Activated CD4-positive, alpha-beta T cell treated with anti-CD3 and anti-CD28 coated beads for 36 hours (primary cell): ENCODE measurements at places on chromosomes 6 and 20. TPM values are rescaled to one million over a fixed set of nuclear protein-coding genes. Genes with fewer than 3 reads are reported as not detected.

DNA sequence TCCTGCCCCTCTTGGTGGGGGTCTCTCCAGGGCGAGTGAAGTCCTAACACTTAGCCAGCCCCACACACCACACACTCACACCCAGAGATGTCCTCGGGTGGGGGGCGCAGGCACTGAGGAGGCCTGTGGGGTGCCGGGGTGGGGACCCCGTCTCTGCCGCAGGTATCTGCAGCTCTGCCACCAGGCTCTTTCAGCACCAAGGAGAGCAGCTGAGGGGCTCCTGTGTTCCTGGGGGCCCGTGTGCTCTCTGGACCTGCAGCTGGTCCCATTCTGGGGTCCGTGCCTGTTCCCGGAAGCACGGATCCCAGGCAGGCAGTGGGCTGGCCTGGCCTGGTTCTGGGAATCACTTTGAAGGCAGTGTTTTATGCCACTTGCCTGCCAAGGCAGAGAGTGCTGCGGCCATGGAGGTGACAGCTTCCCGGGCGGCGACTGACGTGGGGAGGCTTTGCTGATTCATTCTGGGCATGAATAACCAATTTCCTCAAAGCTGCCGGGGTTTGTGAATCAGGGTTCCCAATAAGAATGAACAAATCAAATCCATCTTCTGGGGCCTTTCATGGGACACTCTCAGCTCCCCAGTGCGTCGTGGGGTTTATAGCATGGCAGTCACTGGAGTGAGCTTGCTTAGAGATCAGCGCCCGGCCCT lies 54.4 kb upstream of the SLCO4A1 start:
- DNase-seq = peak; percentile 69

DNA sequence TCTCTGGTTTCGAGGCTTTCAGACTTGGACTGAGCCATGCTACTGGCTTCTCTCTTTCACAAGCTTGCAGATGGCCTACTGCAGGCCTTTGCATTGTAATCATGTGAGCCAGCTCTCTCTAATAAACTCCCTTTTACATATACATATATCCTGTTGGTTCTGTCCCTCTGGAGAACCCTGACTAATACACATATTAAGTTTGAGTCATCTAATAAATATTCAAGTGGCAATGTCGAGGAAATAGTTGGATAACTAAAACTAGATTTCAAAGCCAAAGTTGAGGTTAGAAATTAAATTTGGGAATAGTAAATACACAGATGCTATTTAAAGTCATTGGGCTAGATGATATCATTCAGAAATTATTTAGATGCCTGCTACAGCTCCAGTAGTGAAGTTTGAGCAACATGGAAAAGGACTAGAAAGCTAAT lies 1343.4 kb downstream of the GRIK2 start:
- no peak for DNase-seq

DNA sequence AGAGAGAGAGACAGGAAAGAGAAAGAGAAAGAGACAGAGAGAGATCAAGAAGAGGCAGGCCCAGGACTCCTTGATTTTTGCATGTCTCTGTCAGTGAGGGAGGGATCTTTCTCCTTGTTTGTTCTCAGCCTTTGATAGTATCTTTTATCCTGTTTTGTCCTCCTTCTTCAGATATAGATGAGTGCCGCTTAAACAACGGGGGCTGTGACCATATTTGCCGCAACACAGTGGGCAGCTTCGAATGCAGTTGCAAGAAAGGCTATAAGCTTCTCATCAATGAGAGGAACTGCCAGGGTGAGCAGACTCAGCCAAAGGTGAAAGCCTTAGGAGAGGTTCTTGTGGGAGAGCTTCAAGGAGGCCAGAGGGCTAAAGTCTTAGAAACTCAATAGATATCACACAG lies 20.0 kb upstream of the ZNF76 start:
- DNase-seq = no peak

GRCh38 chr6:24228123-24228522 lies 102.1 kb downstream of the NRSN1 start:
- DNase-seq = no peak

DNA sequence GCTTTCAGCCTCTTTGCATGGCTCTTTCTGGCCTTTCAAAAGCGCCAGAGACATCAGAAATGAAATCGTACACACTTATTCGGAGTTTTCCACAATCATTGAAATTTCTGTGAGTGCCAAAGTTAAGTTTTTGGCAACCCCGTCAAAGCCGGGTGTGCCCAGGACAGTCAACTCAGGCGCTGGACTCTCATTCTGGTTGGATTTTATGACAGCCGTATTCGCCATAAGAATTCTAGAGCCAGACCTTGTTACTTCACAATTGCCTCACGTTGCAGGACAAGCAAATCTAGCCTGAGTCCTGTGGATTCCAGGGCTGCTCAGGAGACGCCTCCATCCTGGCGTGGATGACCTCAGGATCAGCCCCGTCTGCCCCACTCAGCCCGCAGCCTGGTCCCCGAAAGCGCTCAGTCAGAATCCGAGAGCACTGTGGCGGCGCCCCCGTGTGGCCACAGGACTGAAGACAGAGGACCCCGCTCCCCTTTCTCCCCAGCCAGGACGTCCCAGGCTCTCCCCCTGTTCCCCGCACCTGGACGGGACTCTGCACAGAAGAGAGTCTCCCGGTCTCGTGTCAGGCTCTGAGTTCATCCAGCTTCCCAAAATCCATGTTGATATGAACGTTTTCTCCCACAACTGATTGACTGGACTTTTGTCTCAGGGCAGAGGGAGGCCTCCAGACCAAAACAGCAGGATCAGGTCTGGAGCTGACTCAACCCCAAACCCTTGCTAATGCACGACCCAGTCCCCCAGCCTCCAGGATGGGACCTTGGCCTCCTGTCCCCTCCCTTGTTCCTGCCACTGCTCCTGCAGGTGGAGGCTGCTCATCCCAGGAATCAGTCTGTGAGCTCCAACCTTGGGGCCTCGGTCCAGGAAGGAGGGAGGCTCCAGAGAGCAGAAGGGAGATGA lies 38.2 kb downstream of the MICA start:
- peak; percentile 90 for DNase-seq

The NRN1 gene
- total RNA-seq = 7.5 TPM

- DNase-seq = no peak
Measured at GRCh38 chr6:18961566-18961965, 574.4 kb downstream of the RNF144B start.

- DNase-seq = peak; percentile 13
Measured at GRCh38 chr6:1336246-1336843, 24.4 kb downstream of the FOXQ1 start.

DNA sequence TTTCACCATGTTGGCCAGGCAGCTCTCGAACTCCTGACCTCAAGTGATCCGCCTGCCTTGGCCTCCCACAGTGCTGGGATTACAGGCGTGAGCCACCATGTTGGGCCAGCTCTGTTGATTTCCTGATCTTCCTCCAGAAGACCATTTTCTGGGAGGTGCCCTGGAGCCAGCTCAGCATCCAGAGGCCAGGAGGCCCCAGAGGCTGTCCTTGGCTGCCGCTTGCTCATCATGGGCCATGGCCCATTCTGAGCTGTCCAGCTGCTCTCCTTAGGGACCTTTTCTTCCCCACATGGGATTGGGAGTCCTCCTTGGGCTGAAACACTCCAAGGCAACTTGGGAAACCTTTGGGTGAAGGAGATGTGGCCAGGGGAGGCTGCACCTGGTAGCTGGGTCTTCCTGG lies 15.4 kb downstream of the LRRC73 start:
- DNase-seq = no peak

DNA sequence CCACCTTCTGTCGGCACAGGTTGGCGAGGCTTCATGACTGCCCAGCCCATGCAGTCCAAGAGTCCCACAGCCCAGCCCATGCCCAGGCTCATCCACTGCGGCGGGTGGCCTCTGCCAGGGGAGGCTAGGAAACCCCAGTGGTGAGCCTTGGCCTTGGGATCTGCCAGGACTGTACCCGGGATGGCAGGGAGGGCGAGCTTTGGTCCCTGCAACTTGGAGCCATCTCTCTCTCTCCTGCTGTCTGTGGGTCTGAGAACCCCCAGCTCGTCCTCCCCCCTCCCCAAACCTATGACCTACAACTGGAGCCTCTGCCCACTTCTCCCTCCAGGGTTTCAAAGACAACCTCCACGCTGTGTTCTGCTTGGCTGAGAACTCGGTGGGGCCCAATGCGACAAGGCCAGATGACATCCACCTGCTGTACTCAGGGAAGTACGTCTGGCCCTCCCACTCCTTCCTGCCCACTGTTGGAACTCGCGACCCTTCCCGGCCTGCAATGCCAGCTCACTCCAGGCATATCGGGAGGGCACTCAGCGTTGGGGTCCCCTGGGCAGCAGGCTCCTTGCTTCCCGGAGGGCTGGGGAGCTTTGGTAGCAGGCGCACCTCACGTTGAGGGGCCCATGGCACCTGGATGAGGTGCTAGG lies 19.7 kb downstream of the NPEPL1 start:
- no peak for DNase-seq

GRCh38 chr6:92887871-92888270 lies 531.5 kb downstream of the EPHA7 start:
- DNase-seq = no peak

GRCh38 chr6:130625825-130626527 lies 201.2 kb upstream of the SMLR1 start:
- DNase-seq = peak; percentile 25

The NFYA gene
- 31.5 TPM for total RNA-seq

GRCh38 chr6:70351461-70351860 lies 48.6 kb upstream of the COL9A1 start:
- DNase-seq = no peak

GRCh38 chr6:225121-225721 lies 67.1 kb upstream of the DUSP22 start:
- peak; percentile 89 for DNase-seq

DNA sequence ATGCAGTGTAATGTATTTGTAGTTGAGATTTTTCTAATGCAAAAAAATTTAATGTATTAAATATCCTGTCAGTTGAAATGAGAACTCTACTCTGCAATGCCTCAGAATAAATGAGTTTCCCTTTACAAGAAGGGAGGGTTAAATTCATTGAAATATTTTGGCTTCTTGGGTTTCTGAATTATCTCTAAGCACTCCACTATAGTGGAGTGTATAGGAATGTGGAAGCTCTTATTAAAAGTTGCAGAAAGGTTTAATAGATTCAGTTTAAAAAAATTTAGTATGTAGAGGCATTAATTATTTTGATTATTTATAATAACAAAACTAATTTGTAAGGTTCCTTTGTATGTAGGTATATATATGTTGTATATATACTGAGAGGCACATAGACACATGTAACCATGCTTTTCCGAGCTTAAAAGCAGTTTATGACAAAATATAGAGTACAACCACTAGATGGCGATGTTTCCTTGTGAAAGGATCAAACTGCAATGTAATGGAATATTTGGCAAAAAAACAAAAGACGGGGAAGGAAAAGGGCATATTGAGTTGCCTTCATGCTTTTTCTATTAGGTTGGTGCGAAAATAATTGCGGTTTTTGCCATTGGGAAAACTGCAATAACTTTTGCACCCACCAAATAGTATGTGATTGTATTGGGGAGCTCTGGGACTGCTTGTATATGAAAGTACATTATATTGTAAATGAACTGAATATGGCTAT lies 144.2 kb downstream of the MYO6 start:
- DNase-seq = no peak

The TMC2 gene
- not detected for total RNA-seq

The HCRTR2 gene
- not detected for total RNA-seq

GRCh38 chr20:6466075-6466810 lies 301.2 kb upstream of the BMP2 start:
- DNase-seq = no peak

The ANKRD66 gene
- total RNA-seq = not detected

DNA sequence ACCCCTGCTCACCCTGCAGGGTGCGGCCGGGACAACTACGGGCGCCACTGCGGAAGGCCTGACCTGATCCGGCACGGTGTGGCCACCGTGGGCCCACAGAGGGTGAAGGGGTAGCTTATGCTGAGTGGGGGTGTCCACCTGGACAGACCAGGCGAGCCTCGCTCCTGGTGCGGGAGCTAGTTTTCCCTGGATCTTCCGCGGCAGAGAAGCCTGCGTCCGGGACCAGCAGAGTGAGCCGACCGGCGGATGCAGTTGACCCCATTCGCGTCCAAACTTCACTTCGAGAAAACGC lies 38.2 kb downstream of the NCR2 start:
- no peak for DNase-seq

GRCh38 chr6:12605888-12606345 lies 110.7 kb upstream of the PHACTR1 start:
- peak; percentile 68 for DNase-seq

- peak; percentile 70 for DNase-seq
Measured at GRCh38 chr20:9407805-9408421, 106.5 kb upstream of the LAMP5 start.

GRCh38 chr6:51553246-51554015 lies 534.0 kb downstream of the PKHD1 start:
- no peak for DNase-seq

DNA sequence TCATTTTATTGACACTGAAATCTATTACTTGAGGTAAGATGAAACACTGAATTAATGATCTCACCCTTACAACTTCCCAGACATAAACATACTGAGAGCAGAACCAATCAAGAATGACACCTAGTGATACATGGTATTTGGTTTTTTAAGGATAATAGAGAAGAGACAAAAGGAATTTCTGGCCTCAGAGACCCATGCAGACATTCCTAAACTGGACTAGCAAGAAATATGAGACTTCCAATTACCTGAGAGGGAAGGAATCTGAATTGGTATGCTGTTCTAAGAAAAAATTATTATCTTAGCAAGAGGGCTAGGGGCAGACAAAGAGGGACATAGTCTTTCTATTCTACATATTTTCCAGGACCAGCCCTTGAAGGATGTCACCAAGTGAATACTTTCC lies 141.1 kb downstream of the BMP5 start:
- DNase-seq = no peak

DNA sequence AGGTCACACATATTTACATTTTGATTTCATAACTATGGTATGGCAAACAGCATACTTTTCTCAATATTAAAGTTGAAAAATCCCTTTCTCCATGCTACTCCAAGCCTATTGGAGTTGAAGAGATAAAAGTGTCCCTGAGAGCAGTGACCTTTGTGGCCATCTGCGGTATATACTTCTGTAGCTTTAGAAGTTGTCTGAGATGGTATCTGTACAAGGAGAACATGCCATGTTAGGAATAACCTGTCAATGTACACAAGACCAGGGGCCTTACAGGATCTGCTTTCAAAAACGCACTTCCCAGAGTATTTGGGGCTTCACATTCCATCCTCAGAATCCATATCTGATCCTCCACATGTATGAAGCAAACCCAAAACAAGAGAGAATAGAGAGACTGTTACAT lies 226.7 kb downstream of the MEI4 start:
- no peak for DNase-seq

The SYTL3 gene
- total RNA-seq = 163 TPM

DNA sequence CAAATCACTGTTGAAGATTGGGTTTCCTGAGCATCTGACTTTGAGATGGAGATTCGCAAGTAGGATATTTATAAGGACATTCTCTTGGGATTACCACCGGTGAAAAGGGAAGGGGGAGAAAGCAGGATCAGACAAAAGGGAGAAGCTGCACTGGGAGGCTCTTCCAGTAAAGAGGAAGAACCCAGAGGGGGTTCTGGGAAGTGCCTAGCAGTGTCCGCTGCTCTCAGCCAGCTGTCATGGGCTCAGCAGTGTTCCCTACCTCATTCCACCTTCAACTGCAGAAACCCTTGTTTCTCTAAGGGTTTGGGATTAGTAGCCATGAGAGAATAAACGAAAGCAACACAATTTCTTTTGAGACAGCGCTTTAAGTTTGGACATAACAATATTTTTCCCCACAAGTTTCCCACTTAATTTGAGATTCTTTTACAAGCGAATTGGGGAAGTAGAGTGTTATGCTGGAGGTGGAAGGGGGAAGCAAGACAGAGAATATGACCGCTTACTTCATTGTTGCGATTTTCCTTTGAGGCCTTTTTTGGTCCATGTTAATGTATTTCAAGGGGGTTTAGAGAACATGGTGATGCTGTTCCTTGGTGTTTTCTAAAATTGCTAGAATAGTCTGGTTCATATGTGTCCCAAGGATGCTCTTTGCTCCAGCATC lies 154.5 kb upstream of the SCGN start:
- no peak for DNase-seq

The C20orf141 gene
- not detected for total RNA-seq
